ENCODE measurements at places on chromosomes 7 and 10.

DNA sequence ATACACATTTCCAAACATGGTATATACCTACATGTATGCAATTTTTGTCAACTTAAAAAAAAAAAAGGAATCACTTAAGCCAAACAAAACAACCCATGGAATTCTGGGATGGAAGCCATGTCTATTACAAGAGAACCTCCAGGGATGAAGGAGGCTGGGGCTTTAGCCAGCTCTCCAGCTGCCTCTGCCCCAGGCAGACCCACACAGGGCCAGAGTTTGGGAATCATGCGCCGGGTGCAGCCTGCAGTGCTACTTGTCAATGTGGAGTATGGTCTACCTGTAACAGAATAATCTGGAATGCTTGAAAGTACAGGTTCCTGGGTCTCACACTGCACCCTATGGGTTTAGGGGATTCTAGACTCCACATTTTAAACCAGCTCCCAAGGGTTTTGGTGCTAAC is 10.8 kb downstream of the ATP6V0E2 start:
- no peak for DNase-seq

DNA sequence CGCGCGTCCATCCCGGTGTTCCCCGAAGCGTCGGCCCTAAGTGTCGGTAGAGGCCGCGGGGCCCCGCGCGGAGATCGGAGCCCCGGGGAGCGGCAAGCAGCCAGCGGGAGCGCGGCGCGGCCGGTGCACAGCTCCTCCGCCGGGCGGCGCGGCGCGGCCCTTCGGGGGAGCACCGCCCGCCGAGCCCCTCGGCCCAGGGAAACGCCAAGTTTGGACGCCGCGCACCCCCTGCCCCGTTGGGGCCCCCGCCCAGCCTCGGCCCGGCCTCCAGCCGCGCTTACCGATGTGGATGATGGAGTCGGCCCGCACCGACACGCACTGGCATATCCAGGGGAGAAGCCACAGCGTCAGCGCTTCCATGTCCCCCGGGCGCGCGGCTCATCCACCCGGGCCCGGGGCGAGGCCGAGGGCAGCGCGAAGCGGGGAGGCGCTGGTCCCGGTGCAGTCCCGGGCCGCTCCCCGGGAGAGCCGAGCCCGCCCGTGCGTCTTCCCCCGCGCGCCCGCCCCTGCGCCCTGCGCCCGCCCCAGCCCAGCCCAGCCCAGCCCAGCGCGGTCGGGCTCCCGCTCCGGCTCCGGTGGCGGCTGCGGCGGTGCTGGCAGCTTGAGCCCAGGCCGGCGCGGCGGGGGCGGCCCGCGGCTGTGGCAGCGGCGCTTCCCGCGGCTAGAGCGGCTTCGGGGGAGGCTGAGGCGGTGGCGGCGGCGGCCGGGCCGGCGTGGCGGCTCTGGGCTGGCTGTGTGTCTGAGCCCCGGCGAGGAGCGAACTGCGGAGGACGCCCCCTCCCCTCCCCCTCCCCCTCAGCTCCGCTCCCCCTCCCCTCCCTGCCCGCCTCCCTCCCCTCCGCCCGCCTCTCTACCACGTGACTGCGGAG is at the start of gene GRID1:
Gene GRID1 (minus strand): TSS at position 763 of the 869 bp plus-strand sequence.
- no peak for DNase-seq

- DNase-seq: no peak
These were observed 290.2 kb downstream of the DNAJB6 start for GRCh38 chr7:157627033-157627432.

DNA sequence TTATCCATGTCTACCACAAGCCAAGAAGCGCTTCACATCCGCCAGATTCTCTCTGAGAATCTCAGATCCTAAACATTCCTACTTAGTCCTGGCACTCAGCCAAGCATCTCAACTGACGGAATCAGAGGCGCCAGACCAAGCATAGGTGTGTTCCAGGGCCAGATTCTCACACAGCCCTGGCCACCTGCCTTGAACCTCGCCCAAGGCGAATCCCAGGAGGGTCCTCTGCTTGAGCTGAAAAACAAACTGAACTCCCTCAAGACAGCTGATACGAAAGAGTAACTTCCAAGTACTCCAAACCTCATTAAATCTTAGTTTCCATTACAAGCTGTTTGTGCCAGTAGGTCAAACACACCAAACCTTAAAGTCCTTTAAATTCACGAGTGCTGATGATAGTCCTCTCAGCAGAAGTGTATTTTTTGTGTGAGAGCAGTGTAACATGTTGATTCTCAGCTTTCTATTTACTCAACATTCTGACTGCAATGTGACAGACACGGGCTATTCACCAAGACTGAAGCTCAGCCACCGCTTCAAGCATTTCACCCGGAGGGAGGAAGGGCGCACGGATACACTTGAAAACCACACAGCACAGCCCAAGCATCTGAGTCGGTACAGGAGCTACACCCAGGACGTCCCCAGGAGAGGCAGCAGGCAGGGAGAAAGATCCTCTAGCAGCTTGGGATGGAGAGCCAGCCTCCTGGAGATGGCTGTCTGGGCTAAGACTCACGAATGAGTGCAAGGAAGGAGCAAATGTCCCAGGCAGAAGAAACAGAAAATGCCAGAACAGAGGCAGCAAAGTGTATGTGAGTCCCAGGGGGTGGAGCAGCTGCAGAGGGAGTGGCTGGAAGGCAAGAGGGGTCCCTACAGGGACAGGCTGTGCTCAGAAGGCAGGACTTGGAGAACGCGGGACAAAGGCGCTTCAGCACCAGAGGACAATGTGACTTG is 6.0 kb downstream of the PARD3 start:
- DNase-seq: no peak

DNA sequence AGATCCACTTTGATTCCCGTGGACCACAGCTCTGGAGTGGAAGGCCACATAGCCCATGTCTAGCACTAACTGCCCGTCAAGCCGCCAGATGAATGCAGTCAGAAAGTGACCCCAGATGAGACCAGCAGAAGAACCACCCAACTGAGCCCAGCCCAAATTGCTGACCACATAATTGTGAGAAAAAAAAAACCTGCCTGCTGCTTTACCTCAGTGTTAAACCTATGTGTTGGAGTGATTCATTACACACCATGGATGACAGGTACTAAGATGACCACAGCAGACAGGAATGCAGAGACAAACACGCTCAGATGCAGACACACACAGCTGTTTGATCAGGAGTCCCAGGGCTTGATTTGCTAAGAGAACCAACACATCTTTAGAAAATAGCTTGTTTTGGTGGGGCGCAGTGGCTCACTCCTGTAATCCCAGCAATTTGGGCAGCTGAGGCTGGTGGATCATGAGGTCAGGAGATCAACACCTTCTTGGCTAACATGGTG is 168.1 kb upstream of the PPP2R2D start:
- DNase-seq: no peak

DNA sequence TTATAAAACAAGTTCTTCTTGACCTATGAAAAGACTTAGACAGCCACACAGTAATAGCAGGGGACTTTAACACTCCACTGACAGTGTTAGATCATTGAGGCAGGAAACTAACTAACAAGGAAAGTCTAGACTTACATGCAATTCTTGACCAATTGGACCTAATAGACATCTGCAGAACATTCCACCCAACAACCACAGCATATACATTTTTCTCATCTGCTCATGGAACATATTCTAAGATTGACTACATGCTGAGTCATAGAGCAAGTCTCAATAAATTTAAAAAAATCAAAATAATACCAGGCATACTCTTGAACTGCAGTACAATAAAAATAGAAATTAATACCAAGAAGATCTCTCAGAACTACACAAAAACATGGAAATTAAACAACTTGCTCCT is 219.5 kb upstream of the HPS1 start:
- no peak for DNase-seq

DNA sequence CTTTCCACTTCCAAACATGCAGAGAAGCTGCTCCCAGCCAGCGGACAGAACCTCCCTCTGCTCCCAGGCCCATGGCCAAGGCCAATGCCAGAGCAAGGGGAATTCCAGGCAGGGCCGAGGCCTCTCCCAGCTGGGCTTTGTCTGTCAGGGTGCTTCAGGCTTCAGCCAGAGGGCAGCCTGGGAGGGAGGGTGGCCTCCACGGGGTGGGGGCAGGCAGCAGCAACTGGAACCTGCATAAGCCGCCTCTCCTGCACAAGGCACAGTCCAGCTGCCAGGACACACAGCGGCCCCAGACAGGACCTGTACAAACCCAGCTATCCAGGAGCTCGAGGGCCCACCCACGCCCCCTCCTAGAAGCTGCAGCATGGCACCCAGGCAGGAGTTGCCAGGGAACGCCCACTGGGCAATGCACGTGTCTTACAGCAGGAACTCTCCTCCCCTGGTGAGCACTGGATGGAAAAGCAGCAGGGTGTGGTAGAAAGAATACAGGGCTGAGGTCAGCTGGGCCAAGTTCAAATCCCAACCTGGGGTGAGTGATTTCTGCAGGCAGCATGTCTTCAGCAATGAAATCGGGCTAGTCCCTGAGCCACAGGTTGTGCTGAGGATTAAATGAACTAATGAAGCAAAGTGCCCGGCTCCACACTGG is 7.6 kb downstream of the FAM53B start:
- DNase-seq: no peak

GRCh38 chr10:28873540-28873939 is 196.2 kb downstream of the BAMBI start:
- DNase-seq: no peak

DNA sequence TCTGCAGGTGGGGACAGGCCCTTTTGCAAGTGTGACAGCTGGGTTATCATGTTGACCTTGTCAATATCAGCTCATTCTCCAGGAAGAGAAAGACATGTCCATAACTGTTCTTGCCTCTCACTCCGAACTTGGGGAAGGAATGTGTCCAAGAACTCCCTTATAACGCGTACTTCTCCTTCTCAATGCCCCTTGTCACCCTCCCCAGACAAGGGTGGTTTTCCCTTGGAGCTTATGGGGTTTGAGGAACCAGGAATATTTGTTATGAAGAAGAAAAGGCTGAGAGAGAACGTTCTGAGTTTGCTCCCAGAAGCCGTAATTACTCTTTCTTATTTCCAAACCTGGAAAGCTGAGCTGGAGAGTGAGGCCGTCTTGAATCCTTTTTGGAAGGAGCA is 77.4 kb downstream of the MKI67 start:
- DNase-seq: no peak

DNA sequence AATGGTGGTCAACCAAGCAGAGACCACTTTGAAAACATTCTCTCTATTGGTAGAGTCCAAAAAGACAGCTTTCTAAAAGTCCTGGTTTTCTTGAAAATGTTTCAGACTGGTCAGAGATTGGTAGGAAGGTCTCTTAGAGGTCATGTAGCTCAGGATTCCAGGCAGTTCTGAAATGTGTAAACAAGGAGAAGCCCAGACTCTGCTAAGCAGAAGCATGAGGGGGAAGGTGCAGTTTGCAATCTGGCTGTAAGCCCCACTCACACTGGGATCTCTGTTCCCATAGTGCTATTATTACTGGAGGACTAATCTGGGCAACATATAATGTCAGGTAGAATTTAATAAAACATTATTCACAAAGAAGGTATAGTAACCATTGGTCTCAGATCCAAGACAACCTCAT is 101.1 kb downstream of the MAGI2 start:
- DNase-seq: no peak

GRCh38 chr7:33880787-33881186 is 24.6 kb upstream of the BMPER start:
- no peak for DNase-seq

GRCh38 chr7:68166525-68166924 is 1169.9 kb downstream of the TYW1 start:
- DNase-seq: no peak

DNA sequence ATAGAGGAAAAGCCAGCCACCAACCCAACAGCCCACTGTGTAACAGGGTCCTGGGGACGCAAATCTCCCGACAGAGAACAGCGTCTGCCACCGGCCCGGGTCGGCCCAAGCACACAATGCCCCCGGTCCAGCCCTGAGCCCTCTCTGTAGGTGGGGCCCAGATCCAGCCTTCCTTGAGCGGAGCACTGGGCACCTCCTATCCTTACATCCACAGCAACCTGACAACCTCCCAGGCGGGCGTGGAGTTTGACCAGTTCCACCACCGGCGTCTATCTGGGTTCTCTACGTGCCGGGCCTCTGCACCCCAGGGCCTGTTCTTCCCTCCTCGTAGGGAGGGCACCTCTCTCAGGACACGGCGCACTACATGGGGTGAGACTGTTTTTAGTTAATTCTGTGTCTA is 109.0 kb downstream of the CYTH3 start:
- no peak for DNase-seq

DNA sequence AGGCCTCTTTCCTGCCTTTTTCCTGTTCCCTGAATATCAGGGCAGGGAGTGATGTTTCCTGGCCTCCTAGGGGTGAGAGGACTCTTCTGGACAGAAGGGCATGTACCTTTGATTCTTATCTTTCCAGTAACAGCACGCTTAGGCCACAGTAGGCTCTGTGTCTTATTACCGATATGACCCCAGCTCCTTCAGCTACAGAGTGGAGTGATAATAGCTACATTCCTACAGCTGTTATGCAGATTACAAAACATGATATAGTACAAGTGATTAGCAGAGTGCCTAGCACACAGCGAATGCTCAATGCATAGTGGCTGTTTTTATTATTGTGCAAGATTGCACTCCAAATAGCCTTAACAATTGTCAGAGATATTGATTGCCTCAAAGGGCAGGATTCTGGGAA is 574.2 kb downstream of the CCSER2 start:
- DNase-seq: no peak

Data from CD4-positive, alpha-beta T cell treated with Interleukin-6 at 100 ng/mL for 8 hours (primary cell).